ENCODE measurements at places on chromosomes 6 and 20.

- no peak for DNase-seq
Measured at GRCh38 chr6:16523606-16524379, 237.5 kb downstream of the ATXN1 start.

- DNase-seq: no peak
Measured at GRCh38 chr6:108983151-108983550, 111.5 kb downstream of the SESN1 start.

GRCh38 chr20:43448748-43449535, 8.8 kb upstream of the SRSF6 start:
- no peak for DNase-seq

DNA sequence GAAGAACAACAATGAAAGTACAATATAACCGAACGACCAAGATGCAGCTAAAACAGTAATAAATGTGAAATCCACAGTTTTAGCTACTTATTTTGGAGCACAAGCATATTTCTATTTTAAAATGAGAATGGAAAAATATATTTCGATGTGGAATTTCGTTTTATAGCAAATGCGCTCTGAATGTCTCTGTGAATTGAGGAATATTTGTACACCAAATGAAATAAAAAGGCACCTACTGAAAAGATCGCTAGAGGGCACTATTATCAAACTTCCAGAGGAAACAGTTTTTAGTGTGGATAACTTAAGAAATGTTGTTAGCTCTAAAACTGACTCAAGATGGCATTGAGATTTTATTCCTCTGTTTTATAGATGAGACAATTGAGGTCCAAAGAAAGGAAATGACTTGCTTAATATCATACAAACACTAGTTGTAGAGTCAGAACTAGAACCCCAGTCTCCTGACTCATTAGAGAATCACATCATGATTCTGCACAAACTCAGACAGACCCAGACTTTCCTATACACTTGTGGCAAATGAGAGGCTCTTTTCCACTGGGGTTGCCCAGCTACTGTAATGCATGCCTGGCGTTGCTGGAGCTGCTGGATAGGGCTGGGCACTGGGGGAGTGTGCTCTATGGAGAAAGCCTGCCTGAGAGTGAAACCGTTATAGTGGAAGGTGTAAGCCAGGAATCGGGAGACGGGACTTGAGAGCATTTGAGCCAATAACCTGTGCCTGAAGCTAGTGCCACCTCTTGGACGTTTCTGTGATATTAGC, 51.9 kb downstream of the GCLC start:
- no peak for DNase-seq

GRCh38 chr6:36120018-36120417, 10.3 kb upstream of the MAPK13 start:
- DNase-seq: no peak

- no peak for DNase-seq
Measured at GRCh38 chr6:125041740-125042459, 79.7 kb downstream of the RNF217 start.

- DNase-seq: peak; percentile 55
Measured at GRCh38 chr6:169844946-169845345, 93.5 kb downstream of the ERMARD start.

DNA sequence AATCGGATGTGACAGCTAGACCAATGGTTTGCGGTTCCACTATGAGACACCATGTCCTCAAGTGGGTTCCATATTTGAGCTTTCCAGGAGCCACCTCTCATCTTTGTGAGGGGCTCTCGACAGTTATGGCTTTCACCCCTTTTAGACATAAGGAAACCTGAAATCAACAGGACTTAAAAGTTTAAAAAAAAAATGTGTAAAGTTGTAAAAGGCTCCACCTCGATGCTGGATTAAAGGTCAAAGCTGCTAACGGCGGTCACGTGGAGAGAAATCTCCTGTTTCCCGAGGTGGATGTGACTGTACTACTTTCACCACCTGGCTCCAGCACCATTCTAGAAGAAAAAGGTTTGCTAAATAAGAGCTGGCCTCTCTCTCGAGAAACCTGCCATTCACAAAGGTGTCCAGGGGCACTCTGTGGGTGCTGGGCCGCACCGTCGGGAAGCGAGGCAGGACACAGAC, 542 bp downstream of the ATP5F1E start:
- DNase-seq: no peak

DNA sequence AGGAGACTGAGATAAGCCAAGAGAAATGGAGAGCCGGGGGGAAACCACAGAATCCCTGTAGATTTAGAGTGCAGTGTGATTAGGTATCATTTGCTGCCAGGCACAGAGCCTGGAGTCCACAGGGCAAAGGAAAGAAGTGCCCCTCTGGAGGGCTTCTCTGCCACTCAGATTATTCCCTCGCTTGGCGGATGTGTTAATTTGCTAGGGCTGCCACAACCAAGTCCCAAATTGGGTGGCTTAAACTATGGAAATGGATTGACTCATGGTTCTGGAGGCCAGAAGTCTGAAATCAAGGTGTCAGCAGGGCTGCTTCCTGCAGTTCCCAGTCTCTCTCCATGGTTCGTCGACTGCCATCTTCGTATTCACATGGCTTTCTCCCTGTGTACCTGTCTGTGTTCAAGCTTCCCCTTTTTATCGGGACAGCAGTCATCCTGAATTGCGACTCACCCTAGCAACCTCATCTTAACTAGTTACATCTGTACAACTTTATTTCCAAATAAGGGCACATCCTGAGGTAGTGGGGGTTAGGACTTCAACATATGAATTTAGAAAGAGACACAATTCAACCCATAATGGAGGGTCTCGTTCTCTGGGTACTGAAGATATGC, 122.2 kb downstream of the ANKRD60 start:
- DNase-seq: no peak

GRCh38 chr6:156948807-156949206, 171.6 kb downstream of the ARID1B start:
- no peak for DNase-seq

DNA sequence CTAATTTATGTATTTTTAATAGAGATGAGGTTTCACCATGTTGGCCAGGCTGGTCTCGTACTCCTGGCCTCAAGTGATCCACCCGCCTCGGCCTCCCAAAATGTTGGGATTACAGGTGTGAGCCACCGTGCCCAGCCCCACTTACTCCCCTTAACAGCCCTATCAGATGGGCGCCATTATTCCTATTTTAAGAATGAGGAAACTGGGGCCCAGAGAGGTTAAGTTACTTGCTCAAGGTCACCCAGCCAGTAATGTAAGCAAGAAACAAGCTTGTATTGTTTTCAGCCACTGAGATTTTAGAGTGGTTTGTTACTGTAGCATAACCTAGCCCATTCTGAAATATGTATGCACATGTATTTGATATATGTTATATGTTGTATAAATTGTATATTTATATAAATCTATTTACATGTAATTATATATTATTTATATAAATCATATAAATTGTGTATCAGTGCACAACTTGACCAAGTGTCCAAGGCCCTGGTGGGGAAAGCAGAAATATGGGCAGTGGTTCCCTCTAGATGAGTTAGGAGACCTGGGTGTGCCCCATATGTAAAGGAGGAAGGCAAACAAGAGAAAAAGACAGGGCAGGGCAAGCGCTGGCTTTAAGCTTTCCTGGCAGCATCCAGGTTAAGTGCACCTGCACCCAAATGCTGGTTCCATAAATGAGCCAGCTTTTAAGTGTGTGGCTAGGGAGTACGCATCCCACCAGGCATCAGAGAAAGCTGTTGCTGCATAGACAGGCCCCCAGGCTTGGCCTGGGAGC, 1.2 kb upstream of the GUCA1A start:
- no peak for DNase-seq

DNA sequence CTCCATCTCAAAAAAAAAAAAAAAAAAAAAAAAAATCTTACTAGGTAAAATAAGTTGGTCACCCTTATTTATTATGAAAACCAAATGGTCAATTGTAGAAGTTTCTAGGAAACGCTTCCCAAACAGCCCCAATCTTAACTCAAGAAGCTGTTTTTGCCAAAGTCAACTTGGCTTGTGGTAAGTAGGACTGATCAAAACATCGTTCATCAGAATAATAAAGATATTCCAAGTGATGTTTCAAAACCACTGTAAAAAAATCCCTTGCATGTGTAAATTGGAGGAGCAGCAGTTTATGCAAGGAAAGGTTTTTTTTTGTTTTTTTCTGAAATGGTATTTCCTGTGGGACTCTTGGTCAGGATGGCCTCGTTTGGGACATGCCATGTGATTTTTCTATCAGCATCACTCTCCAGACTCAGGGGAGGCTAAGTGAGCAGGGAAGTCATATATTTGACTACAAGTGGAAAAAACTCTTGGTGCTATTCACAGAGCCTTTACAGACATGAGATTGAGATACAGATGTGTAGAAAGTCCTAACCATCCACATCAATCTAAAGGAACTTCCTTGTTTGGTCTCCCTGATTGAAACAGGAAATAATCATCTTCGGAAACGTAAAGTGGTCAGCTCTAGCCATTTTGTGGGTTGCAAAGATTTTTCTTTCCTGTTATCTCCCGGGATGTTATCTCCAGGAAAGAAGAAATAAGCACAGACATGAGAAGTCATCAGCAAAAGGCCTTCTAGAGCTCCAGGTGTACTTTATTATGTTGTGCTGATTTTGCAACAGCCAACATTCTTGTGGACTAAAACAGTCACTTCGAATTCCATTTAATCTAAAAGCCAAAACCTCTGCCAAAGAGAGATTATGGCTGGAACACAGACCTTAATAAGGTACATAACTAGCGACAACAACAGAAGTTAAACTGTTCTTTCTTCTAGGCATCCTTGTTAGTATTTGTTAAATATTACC, 177.8 kb downstream of the EDN1 start:
- no peak for DNase-seq

- DNase-seq: no peak
Measured at GRCh38 chr20:59314997-59315396, 14.6 kb downstream of the EDN3 start.

DNA sequence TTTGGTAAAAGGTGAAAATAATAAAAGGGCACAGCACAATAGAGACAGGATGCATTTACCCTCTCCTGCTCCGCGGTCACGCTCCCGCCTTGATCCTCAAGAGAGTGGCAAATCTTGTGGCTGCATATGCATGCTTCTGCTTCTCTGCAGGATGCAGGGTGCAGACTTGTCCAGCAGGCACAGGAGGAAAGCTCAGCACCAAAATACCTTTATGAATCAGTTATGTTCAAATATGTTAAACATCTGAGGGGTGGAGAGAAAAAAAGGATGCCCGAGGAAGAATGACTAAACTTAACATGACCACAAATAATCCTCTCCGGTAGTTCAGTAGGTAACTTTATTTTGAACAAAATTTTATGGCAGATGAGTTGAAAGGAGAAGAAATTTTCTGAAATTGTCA, 366.1 kb upstream of the SOX4 start:
- DNase-seq: no peak

DNA sequence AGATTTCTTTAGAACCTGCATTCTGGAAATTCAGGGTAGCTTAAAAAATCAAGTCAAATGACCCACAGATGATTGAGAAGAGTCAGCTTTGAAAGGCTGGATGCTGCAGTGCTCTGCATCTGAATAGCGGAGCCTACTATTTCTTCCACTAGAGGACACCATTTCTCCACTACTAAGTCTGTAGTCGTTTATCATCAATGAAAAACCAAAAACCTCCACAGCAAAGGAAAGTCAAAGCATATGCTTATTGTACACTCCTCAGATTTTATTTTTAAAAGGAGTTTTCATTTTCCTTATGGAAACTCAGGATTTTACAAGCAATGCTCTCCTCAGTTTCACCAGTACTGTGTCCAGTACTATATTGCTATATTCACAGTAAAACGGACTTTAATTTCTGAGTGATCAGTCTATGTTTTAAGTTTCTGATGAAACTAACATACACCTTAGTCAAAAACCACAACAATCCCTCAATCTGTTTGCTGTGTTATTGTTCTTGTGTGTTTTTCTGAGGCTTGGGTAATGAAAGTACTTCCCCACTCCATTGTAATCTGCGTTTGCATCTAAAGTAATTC, 50.5 kb upstream of the ENPP5 start:
- no peak for DNase-seq

- no peak for DNase-seq
Measured at GRCh38 chr20:61285152-61285645, 33.1 kb downstream of the CDH4 start.

DNA sequence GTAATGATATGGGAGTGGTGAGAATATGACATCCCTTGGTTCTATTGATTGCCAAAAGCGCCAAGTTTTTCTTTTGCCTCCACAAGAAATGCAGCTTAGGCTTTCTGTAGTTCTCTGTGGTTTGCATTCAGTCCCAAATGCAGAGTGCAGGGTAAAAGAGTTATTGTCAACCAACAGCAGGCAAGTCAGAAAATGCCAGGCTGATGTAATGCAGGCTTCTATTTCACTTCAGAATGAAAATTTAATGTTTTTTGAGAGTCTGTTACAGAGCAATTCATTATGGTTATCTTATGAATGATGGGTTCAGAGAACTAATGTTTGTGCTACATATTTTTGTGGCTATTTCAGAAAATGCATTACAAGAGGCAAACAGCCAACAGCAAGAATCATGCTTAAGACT, 293.5 kb downstream of the CENPW start:
- no peak for DNase-seq

GRCh38 chr6:1770968-1771723, 161.4 kb downstream of the FOXC1 start:
- DNase-seq: no peak

GRCh38 chr6:5466281-5467136, 205.2 kb downstream of the FARS2 start:
- DNase-seq: no peak

DNA sequence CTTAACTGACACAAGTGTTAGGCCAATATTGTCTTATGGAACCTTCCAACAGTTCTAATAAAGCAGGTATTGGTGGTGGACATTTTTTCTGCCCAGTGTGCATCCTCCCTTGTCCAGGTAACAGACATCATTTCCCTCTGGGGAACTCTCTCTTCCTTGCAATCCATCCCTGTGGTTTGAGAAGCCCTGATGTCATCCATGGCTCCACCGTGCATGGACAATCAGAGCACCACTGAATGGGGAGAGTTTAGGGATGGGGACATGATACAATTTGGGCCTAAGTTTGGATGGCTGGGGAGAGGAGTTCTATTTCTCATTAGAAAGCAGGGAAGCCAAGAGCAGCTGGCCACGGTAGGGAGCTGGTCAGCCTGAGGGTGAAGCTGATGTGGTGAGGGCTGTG, 60.2 kb upstream of the ZFP64 start:
- DNase-seq: no peak

- no peak for DNase-seq
Measured at GRCh38 chr20:59177266-59178250, 13.9 kb downstream of the ZNF831 start.

All from spleen (tissue), 13 donors.